Activated CD8-positive, alpha-beta memory T cell treated with anti-CD3 and anti-CD28 coated beads for 4 hours (primary cell): ENCODE measurements at places on chromosomes 13 and 19.

- DNase-seq, result no peak
Measured at GRCh38 chr13:102020611-102021216, 381.1 kb downstream of the FGF14 start.

- DNase-seq, result no peak
Measured at GRCh38 chr19:10111405-10111811, at the start of gene P2RY11. Gene P2RY11, plus strand, starts transcription at chr19:10111693. Its CDS starts 29 bp downstream, at chr19:10111722.

DNA sequence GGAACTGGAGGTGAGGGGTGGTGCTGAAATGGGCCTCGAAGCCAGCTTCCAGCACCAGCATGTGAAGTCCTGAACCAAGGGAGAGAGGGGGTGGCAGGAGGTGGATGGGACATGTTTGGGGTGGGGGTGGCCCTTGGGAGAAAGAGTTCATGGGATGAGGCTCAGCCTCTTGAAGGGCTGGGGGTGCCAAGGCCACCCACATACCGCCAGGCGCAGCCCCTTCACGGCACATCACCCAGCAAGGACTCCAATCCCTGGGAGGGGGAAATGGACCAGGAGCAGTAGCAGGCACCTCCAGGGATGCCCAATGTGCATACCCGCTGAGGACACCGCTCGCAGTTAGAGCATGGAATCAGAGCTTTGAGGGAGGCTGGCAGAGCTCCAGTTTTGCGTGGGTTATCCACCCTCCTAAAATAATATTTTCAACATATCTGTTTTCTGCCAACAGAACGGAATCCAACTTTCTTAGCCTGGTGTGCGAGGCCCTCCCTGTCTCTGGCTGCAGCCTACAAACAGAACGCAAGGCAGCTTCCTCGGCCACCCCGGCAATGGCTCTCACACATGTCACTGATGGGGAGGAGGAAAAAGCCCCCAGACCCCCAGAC is 140.5 kb upstream of the VSTM2B start:
- no peak for DNase-seq

- DNase-seq, result no peak
Measured at GRCh38 chr19:13215572-13216380, 65.6 kb downstream of the IER2 start.

GRCh38 chr13:32384702-32385101 is 43.2 kb downstream of the N4BP2L1 start:
- no peak for DNase-seq

- no peak for DNase-seq
Measured at GRCh38 chr13:71770710-71771109, 96.3 kb downstream of the DACH1 start.

- no peak for DNase-seq
Measured at GRCh38 chr13:91661692-91662490, 263.5 kb downstream of the GPC5 start.

DNA sequence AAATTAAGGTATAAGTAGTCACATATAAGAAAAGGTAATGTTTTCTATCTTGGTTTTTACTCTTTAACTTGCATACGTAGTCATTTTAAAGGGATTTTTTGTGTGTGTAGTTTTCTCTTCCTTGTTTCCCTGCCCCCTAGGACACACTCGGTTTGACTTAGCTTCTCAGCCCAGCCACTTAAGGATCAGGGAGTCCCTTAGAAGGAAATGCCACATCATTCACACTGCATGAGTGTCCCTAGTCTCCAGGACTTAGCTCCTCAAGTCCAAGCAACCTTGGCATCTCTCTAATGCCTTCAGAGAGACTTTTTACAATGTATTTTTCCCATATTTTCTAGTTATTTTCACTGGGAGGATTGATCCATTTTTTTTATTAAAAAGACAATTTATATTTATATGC is 1407.7 kb downstream of the EFNB2 start:
- DNase-seq, result no peak
